ENCODE measurements at places on chromosomes 12 and 14. TPM values are rescaled to one million over a fixed set of nuclear protein-coding genes. Genes with fewer than 3 reads are reported as not detected.

OTX2 gene
- total RNA-seq: not detected

RASAL1 gene
- 85.9 TPM for total RNA-seq

ADAMTS20 gene
- not detected for total RNA-seq

TPH2 gene
- 0.38 TPM for total RNA-seq

FOXA1 gene
- total RNA-seq: 131 TPM

UNC79 gene
- total RNA-seq: not detected

PDE3A gene
- total RNA-seq: 19.6 TPM

KLC1 gene
- 128 TPM for total RNA-seq

TMPRSS12 gene
- total RNA-seq: not detected

RTL1 gene
- 0.12 TPM for total RNA-seq

CRACR2A gene
- 9.5 TPM for total RNA-seq

ARHGEF40 gene
- 16.8 TPM for total RNA-seq

TMEM179 gene
- total RNA-seq: not detected

SMAGP gene
- 64.1 TPM for total RNA-seq

Data from Calu3 (cell line).